Stimulated activated CD4-positive, alpha-beta T cell treated with anti-CD3 and anti-CD28 coated beads, Interleukin-4, amount 100 ng/mL, for 48 hours (primary cell): ENCODE measurements at places on chromosomes 2 and 18.

GRCh38 chr18:8615397-8616027 lies 6.3 kb downstream of the RAB12 start:
- no peak for DNase-seq

DNA sequence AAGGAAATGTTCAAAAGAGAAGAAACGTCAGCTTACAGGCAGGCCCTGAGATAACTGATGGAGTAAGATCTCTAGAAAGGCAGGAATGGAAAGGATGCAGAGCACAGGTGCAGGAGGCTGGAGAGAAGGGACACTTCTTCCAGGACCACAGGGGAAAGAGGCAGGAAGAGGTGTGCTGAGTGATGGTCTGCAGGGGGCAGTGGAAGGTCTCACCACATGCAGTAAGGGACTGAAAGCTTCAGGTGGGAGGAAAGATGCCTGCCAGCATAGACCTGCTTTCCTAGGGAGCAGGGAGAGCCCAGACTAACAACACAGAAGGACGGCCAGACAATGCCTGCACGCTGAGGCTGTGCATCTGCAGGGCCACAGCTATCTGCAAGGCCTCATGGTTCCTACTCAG lies 156.8 kb downstream of the L3MBTL4 start:
- DNase-seq: no peak

DNA sequence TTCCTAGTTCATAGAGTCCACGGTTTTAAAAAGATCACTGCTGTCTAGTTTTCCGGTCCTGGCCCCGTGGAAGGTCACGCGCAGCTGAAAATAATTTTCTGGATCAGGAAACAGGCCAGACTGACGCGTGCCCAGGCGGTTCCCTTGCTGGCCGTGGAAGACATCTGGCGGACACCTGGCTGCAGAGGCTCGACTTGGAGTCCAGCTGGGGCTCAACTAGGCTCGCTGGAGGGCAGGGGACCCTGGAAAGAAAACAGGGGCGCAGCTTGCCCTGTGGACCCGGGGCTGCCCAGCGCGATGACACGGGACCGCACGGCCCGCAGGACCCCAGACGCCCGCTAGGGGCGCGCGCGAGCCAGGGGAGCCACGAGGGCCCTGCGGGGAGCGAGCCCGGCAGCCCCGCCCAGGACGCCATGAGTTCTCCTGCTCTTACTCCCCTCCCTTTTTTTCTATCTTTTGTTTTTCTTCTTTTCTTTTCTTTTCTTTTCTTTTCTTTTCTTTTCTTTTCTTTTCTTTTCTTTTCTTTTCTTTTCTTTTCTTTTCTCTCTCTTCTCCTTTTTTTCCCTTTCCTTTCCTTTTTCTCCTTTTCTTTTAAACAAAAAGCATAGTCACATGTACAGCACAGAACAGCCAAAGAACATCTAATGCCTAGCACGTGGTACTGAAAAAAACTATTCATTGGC lies 43.2 kb upstream of the UBE2F start:
- DNase-seq: peak; percentile 85

DNA sequence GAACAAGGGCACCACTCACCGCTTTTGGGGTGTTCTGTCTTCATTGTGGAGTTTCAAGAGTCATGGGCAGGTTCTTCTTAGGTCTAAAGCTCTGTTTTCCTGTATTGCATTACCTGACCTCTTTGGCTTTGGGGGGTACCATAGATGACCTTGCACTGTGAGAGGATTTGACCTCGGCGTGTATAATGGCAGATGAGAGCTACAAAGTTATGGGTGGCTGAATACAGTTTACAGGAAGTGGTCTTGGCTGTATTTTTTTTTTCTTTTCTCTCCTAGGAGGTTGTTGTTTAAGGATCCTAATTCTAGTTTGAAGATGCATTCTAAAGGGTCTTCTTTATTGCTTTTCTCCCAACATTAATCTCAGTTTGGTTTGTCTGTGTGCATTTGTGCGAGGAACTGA lies 11.5 kb downstream of the GAL3ST2 start:
- DNase-seq: no peak

DNA sequence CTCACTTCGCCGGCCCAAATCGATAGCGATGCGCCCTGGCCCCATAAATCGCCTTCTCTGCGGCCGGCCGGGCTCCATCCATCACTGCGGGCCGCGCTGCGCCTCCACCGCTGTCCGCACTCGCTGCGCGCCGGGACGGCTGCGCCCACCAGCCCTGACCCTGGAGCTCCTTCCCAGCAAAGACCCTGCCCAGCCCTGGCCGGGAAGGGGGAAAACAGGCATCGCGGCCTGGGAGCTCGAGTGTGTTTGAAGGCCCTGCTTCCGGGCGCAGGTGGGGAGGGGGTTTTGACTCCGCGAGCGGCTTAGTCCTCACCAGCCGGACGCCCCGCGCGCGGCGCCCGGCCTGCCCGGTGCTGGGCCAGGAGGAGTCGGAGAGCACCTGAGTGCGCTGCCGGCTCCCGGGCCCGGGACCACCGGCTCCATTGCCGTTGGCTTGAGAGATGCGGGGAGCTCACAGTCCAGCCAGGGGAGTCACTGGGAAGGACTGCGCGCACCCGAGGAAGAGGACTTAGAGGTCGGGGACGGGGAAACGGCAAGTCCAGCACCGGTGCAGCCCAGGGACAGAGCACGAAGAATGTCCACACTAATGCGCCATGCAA lies 1.1 kb downstream of the PAX8 start:
- DNase-seq: no peak

GRCh38 chr2:155308367-155309009 lies 610.0 kb downstream of the KCNJ3 start:
- no peak for DNase-seq

DNA sequence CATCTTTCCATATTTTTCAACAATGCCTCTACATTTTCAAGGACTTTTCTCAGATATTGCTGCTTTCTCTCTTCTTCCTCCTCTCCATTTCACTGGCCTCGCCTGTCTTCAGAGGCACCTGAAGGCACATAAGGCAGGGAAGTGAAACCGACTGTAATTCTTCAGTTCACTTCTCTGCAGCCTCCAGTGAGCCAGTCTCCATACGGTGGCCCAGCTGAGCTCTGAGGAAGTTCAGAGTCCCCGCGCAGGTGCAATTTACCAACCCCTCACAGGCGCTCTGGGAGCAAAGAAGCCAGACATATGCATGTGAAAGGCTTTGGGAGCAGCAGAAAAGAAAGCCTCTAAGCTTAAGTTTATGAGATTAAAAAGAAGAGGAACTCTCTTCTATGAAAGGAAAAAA lies 12.4 kb downstream of the KLHL14 start:
- no peak for DNase-seq

DNA sequence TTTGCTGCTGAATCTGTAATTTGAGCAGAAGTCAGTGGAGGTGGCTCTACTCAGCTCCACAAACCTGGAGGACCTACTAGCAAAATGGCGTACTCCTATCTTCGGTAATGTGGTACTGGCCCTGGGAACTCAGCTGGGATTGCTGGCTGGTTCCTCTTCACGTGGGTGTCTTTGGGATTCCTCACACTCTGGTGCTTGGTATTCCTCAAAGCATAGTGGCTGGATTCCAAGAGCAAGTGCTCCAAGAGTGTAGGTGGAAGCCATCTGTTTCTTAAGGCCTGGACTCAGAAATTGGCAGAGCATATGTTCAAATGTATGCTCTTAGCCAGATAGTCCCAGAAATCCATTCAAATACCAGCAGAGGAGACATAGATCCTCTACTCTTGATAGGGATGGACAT lies 281.9 kb upstream of the CDH7 start:
- DNase-seq: no peak

DNA sequence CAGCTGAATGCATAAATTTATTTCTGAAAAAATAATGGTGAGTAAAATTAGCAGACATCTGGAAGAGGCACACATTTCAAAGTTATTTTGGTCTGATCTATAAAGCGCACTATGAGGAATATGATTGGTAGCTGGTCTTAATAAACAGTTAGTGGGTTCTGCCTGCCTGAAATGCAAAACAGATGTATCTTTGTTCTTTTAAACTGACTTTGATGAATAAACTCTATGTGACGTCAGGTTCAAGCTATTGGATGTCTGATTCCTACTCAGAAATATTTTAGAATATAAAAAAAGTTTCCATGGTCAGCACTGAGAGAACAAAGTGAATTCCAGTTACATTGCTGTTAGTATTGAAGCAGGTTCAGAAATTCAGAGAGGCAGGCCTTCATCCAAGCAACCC lies 136.4 kb downstream of the TPGS2 start:
- DNase-seq: no peak

- DNase-seq: no peak
Measured at GRCh38 chr18:42893977-42894376, 221.5 kb downstream of the RIT2 start.

- no peak for DNase-seq
Measured at GRCh38 chr2:70778676-70779075, 10.7 kb upstream of the ADD2 start.

- DNase-seq: no peak
Measured at GRCh38 chr18:59231114-59231513, 11.2 kb downstream of the GRP start.

- no peak for DNase-seq
Measured at GRCh38 chr2:241794250-241794823, 14.7 kb upstream of the NEU4 start.

DNA sequence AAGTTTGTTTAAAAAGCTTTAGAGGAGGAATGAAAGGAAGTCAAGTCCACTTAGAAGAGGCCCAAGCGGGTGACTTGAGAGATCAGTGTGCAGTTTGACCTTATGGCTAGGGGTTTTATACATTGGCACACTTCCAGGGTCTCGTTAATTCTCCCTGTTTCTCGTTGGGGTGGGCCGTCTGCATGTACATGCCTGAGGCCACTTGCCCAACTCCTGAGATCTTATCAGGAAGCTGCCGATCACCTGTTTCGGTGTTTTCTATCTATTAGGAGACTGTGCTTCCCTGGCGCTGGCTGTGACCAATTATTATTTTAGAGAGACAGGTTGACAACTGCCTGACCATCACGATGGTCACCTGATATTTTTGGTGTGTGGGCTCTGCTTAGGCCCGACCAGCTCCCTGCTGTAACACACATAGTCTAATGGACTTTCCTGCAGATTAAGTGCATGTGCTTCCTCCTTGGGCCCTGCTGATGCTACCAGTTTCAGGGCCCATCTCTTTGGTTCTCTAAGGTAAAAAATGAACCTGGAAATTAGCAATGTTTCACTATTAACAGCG lies 31.0 kb upstream of the MSH6 start:
- no peak for DNase-seq

DNA sequence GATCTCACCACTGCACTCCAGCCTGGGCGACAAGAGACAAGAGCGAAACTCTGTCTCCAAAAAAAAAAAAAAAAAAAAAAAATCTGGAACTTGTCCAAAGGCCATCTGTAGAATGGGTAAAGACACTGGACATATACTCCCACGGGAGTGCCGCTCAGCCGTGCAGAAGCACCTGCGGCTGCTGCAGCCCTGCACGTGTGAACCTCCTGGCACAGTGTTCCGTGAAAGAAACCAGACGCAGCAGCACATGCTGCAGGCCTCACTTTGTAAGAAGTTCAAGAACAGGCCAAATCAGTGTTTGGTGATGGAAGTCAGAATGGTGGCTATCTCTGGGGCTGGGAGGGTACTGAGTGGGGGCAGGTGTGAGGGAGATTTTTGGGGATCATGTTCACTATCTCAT lies 6.5 kb downstream of the CHRND start:
- DNase-seq: no peak

- DNase-seq: no peak
Measured at GRCh38 chr18:51726614-51727013, 529.1 kb upstream of the MEX3C start.

DNA sequence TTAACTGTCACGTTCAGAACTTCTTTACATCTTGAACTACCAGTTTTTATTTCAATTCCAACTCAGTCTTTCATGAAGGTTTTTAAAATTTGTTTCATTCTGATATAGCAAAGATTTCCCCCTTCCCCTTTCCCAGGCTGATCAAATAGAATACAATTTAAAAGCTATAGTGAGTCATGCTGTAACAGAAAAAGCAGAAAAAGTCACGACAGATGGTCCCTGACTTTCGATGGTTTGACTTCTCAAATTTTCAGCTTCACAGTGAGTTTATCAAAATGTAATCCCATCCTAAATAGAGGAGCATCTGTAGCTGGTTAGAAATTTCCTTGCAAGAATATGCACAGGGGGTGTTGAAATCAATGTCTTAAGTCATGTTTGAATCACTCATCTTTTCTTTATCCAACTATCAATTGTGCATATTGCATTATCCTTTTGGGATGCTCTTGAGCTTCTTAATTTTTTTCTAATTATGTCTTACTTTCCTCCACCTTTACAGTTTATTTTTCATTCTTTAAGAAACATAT lies 500.3 kb downstream of the LRP1B start:
- no peak for DNase-seq

- DNase-seq: no peak
Measured at GRCh38 chr2:229257985-229258384, 13.1 kb downstream of the PID1 start.

- DNase-seq: no peak
Measured at GRCh38 chr2:152198499-152198898, 22.9 kb upstream of the STAM2 start.

GRCh38 chr2:129782633-129782990 lies 196.9 kb upstream of the RAB6C start:
- DNase-seq: no peak

GRCh38 chr2:235639428-235639773 lies 145.6 kb downstream of the AGAP1 start:
- DNase-seq: no peak

- DNase-seq: no peak
Measured at GRCh38 chr2:205701509-205701908, 19.2 kb downstream of the NRP2 start.

- no peak for DNase-seq
Measured at GRCh38 chr2:70738159-70738558, 29.8 kb downstream of the ADD2 start.

DNA sequence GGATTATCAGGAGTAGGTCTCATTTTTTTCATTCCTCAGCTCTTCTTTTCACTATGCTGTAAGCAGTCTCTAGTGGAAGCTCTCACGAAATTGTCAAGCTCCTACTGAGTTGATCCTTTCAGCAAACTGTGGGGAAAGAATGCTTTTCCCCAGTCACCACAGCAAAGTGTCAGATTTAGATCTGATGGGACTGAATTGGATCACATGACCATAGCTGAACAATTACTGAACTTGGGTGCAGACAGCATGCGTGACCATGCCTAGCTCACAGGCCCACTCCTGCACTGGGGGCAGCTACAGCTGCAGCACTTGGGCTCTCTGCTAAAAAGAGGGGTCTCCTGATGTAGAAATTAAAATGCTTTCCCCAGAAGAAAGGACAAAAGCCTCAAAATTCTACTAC lies 3.1 kb downstream of the ARHGAP15 start:
- DNase-seq: no peak

DNA sequence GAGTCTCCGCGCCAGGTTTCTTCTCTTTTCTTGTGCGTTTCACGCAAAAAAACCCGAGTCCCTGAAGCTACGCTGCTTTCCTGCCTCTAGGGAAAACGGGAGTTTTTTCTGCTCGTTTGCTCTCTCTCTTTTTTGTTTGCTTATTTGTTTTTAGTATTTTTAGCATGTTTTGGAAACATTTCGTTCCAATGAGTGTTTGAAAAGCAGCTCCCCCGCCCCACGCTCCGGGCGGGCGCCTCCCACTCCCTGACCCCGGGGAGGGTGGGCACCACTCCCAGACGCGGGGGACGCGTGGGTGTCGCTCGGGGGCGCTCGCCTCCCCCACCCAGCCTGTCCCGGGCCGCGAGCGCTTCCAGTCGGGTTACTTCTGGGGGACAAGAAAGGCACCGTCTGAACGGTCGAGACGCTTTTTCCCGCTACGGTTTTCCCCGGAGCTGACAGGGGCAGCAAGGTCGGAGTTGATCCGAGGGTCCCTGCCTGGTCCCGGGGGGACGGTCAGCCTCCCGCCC lies 446 bp upstream of the EFHD1 start:
- no peak for DNase-seq

GRCh38 chr18:35075132-35075531 lies 33.9 kb downstream of the MAPRE2 start:
- DNase-seq: no peak
